AG10803 (cell line): ENCODE measurements at places on chromosomes 16 and 17.

DNA sequence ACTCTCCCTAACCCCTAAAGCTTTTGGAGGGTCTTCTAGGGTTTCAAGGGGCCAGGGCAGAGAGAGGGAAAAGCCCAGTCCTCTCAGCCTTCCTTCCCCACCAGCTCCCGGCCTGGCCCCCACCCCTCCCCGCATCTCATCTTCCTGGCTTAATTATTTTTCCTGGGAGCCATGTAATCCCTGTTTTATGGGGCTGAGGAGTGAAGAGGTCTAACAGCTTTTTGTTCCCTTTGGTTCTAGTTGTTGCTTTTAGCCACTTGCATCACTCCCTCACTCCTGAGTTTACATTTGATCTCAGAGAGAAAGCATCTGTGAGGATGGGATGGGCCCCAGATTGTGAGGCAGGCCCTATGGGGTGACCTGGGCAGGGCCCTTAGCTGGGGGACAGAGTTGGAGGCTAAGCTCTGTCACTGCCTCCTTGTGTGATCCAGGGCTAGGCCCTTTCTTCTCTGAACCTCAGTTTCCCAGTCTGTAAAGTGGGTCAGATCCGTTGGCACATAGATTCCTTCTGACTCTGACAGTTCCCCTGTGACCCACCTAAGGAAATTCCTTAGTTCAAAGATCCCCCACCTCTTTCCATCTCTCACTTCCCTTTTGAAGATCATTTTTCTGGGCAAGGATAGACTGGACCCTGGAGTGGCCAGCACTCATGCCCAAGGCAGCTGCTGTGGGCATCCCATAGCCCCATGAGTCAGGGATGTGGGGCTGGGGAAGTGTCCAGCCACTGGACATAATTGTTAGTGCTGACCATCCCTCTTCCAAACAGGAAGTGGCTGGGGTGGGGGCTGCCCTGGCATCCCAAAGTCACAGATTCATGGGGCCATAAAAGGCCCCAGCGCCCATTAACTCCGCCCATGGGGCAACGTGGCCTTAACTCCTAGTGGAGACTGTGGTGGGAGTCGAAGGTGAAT is 20.1 kb downstream of the UNC119 start:
- DNase-seq: no peak

DNA sequence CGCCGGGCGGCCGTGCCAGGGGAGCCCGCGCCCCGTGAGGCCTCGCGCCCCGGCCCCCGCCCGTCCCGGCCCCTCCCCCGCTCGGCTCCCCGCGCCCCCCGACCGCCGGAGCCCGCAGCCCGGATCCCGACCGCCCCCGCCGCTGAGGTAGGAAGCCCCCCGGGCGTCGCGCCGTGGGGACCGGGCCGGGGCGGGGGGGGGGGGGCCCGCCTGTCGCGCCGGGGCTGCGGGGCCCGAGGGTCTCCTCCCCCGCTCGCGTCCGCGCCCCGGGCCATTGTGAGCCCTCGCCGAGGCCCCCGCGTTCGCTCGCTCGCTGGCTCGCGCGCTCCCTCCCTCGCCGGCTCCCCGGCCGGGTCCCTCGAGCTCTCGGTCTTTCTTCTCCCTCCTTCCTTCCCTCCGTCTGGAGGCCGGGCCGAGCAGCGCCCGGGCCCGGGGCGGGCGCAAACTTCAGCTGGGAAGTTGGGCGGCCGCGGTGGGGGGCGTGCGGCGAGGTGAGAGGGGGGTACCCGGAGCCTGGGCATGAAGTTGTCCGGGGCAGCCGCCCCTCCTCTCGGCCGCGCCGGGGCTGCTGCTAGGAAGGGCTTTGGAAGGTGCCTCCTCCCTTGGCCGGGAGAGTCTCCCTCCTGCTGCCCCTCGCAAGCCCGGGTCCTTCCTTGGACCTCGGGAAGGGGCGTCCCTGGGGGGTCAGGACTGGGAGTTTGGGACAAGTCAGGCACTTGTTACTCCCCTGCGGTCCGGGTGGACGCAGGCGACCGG is 419 bp downstream of the GLIS2 start:
- no peak for DNase-seq

DNA sequence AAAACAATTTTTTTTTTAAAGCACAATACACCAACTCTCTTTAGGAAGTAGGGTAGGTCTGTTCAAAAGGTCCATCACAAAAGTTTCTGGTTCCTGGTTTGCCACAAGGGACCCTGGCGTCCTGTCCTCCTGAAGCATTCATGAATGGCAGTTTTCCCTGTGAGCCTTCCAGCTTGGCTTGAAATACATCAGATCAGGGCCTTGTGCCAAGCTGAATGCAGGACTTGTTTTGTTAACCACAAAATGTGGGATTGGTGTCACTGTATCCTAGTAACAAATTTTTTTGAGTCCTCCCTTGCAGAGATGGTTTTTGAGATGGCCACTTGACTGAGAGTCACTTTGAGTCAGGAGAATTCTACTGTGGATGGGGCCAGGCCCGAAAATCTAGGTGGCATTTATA is 3.9 kb downstream of the GNAO1 start:
- peak; percentile 3 for DNase-seq

- no peak for DNase-seq
These were observed 42.5 kb downstream of the KCNJ12 start for GRCh38 chr17:21418446-21419298.

GRCh38 chr17:63974594-63975192 is 2.0 kb upstream of the SCN4A start:
- peak; percentile 41 for DNase-seq

- DNase-seq: no peak
These were observed 22.3 kb downstream of the HAPSTR1 start for GRCh38 chr16:9113707-9114106.

DNA sequence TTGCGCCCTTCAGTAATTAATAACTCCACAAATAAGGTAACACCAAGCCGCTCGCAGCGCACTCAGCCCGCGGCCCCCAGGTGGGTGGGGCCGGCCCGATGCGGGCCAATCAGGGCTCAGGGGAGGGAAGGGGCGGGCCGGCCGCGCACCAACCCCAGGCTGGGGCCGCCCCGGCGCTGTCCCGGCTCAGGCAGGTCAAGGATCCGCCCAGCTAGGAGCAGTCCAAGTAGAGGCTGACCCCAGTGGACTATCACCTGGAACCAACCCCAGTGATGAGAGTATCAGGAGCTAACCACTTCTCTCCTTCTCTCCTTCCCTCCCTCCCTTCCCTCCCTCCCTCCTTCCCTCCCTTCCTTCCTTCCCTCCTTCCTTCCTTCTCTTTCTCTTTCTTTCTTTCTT is 110.8 kb downstream of the C16orf78 start:
- no peak for DNase-seq

- DNase-seq: no peak
These were observed 123.8 kb downstream of the RAB11FIP4 start for GRCh38 chr17:31515267-31515666.

GRCh38 chr16:88121886-88122580 is 170.8 kb downstream of the BANP start:
- no peak for DNase-seq
